ENCODE measurements at places on chromosomes 4 and X.

DNA sequence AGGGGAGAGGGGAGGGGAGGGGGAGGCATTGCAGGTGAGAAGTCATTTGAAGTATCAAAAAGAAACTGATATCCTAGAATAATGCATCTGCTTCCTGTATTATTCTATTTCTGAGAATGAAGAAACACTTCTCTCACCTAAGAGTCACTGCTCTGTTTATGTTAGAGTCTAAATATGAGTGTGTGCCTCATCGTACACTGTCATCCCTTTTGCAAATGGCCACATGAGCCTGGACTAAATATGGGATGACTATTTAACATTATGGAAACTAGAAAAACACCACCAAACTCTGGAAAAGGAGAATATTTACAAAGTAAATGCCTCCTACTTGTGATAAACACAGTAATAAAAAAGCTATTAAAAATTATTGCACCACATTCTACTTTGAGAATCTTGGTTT, 146.4 kb upstream of the NOCT start:
- DNase-seq, result no peak

- DNase-seq, result no peak
Observed at GRCh38 chr4:104966349-104967033, 180.2 kb upstream of the TET2 start.

GRCh38 chr4:68271851-68272357, 26.4 kb upstream of the TMPRSS11B start:
- no peak for DNase-seq

- no peak for DNase-seq
Observed at GRCh38 chr4:5683566-5683965, 24.8 kb downstream of the EVC2 start.

DNA sequence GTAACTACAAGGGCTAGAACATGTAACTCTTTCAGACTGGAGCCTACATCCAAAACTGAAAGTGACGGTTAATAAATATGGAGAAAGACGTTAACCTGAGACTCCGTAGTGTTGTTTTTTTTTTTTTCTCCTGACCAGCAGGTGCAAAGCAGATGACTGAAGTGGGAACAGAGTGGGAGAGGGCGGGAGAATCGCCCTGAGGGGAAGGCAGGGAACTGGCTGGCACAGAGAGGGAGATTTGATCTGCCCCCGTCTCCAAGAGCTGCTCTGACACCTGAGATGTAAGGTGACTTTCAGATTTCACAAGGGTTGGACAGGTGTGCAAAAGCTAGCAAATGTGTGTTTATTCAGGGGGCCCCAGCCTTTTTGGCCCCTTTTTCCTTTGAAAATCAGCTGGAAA, 180.2 kb downstream of the PALLD start:
- no peak for DNase-seq

Data from occipital lobe (tissue), 3 donors.